ENCODE measurements at places on chromosomes 3 and 15.

DNA sequence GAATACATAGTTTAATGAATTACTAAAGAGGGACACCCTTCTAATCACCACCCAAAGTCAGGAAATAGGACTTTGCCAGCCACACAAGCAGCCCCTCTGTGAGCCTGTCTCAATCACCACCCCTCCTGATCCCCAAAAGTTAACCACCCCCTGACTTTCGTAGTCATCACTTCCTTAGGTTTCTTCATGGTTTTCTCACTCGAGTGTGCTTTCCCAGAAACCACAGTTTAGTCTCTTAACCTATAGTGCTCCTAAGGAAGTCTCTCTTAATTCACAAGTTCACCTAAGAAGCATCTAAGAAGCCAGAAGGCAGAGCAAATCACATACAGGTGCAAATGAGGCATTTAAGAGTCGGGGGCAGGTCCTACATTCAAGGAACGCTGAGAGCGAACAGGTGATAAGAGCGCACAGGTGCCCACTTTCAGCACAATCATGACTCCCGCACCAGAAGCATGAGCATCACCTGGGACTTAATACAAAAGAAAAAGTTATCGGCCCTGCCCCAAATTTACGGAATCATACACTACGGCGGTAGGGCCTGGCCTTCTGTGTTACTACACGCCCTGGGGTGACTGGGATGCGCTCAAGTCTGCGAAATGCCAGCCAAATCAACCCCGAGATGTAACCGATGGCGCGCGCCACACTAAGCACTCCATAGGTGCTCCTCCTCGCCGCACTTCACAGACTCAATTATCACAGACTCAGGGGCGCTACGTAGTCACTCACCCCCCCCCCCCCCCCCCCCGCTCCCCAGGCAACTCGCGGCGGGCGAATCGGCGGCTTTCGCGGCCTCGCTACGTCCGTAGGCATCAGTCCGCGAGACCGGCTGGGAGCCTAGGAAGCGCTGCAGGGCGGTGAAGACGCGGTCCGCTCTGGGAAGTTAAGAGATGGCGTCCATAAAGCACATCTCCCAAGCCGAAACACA is 815 bp downstream of the ULK4 start:
- no peak for DNase-seq

DNA sequence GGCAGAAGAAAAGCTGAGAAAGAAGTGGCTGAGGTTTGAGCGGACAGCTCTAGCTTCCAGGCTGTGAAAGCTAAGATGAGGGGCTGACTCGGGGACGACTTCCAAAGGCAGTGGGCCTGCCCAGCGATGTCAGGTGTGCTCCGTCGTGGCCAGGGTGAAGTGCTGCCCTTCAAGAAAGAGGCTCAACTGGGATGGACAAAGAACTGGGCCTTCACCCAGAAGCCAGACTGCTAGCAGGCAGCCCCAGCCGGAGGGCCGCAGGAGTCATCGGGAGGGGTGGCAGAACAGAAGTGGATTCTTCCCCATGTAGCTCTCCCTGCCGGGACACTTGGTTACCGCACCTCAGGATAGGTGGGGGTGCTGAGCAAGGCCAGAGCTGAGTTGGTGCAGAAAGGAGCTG is 13.1 kb upstream of the SEC13 start:
- DNase-seq, result no peak

DNA sequence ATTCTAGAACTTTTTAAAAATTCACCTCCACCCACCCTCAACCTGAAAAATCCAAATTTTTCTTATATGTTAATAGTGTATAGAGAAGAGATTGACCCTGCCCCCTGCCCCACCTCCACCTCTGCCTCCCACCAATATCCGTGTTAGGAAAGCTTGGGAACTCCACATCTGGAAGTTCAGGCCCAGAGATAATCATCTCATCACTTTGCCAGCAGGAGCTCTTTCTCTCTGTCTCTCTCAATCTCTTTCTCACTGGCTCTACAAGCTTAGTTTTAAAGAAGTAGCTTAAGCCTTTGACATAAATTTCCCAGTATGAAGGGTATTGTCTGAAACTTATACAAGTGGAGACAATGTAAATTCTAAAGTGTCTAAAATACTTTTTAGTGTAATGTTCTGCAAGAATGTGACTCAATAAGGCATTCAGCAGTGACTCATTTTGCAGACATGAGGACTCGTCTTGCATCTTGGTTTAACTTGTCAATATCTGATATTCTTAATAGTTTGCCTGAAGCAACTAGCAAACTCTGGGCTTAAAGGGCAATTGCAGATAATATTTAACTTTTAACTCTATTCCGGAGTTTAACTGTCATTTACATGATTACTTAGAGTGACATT is 299.8 kb upstream of the EPHA3 start:
- no peak for DNase-seq

DNA sequence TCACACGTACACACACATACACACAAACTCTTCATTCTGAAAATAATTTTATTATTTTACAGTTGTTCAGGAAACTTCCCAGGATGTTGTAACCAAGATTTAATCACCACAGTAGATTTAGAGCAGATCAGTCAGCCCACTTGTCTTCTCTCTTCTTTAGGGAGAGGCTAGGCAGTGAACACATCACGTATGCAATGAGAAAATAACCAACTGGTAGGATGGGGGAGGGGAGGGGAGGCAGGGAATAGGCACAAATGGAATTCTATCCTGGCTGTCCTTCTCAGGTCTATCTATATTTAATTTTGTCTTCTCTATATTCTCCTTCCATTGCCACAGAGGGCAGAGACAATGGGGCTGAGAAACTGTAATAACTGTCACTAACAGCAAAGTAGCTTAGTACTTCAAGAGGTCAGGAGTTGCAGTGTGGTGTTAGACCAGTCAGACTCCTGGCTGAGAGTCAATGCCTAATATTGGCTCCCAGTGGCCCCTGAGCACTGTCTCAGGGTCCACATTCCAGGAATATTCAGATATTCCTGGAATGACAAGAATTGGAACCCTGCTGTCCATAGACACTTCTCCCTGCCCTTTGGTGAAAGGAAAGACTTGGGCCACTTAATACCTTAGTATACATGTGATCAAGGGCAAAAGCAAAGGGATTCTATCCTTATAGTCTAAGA is 2.6 kb upstream of the HCLS1 start:
- DNase-seq, result no peak

DNA sequence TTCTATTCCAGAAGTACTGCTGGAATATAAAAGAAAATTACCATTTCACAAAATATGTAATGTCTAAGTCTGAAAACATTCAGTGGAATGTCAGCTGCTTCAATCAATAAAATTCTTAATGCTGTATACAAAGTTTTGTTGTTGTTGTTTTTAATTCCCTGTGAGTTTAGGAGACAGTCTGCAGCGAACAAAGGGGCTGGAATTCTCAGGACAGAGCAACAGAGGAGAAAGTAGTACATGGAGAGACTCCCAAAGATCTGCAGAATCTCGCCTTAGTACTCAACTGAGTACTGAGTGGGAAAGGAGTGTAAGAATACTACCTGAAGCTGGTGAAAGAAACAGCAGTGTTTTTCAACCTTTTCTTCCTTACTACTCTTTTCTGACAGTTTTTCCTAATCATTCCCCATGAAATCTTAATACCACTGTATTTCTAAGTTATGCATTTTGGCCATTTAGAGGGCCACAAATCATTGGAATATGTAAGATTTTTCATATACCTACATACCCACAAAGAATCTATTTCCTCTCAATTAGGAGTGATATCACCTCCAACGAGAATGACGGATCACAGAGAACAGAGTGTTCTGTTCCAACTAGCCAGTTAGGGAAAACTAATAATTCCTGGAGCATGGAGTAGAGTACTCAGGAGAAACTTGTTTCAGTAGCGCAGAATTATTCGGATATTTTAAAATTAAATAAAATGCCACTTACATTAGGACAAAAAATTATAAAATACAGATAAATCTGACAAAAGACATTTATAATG is 16.0 kb downstream of the ANKRD28 start:
- no peak for DNase-seq

Measured in vagina (tissue), 2 donors.